ENCODE measurements at places on chromosomes 11 and 22. TPM values are rescaled to one million over a fixed set of nuclear protein-coding genes. Genes with fewer than 3 reads are reported as not detected.

DNA sequence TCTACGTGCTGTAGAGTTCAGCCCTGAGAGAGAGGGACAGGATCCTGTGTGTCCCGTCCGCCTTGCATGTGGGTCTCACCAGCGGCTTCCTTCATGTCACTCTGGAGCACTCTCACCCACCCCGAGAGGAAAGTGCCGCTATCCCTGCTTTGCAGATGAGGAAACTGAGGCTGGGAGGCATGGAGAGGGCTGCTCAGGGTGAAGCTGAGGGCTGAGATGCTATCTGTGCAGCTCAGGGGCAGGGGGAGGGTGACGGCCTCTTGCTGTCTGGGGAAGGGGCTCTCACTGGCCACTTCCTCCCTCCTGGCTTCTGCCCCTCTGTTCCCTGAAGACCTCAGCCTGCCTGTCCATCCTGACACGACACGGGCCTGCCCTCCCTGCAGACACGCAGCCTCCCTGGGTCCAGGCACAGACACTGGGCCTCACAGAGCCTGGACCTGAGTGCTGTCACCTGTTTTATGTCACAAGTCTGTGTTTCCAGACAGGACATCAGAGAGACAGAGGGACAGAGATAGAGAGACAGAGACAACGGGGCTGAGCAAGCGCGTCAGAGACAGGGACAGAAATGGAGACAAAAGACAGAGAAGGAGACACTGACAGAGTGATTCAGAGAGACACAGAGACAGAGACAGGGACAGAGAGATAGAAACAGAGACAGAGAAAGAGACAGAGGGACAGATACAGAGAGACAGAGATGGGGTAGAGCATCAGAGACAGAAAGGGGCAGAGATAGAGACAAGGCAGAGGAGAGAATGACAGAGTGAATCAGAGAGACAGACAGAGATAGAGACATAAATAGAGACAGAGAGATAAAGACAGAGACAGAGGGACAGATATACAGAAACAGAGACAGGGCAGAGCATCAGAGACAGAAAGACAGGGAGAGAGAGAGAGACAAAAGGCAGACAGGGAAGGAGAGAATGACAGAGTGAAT is 53.1 kb downstream of the MCM5 start:
- DNase-seq, result peak; percentile 46

DNA sequence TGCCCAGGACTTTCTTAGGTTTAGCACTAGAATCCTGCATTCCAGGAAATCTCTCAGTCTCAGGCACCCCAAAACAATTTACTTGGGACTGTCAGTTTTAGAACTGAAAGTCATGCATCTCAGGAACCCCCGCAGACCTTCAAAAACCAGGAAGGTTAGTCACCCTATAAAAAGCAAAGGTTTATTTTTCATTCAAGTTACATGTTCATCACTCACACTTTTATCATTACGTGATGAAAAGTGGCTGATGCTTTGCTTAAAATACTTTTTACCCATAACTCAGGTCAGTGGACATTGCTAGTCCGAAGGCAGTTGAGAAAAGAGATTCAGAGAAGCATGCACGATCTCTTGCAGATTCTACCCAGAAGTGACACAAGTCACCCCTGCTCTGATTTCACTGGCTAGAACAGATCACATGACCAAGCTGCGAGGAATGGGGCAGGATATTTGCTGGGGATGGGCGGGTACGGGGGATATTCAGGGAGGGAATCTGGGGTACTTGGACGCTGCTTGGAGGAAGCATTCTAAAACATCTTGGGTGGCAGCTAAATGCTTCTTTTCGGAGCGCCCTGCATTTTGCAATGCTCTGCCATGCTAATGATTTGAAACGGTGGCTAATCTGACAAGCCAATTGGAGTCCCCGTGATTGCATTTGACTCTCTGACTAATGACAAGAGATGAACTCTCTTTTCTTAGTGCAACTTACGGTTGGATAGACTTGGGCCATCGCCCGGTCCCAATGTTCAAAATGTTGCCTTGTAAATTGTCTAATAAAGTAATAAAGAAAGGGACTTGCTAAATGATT is 110.2 kb downstream of the MIAT start:
- DNase-seq, result no peak

- DNase-seq, result no peak
These were observed 68.0 kb upstream of the KCNQ1OT1 start for GRCh38 chr11:2767801-2768200.

- DNase-seq, result no peak
These were observed 19.5 kb upstream of the FADD start for GRCh38 chr11:70183483-70184176.

MOGAT2 gene
- not detected for total RNA-seq

GRCh38 chr11:73323464-73323863 is 15.4 kb downstream of the ARHGEF17 start:
- DNase-seq, result no peak

DNA sequence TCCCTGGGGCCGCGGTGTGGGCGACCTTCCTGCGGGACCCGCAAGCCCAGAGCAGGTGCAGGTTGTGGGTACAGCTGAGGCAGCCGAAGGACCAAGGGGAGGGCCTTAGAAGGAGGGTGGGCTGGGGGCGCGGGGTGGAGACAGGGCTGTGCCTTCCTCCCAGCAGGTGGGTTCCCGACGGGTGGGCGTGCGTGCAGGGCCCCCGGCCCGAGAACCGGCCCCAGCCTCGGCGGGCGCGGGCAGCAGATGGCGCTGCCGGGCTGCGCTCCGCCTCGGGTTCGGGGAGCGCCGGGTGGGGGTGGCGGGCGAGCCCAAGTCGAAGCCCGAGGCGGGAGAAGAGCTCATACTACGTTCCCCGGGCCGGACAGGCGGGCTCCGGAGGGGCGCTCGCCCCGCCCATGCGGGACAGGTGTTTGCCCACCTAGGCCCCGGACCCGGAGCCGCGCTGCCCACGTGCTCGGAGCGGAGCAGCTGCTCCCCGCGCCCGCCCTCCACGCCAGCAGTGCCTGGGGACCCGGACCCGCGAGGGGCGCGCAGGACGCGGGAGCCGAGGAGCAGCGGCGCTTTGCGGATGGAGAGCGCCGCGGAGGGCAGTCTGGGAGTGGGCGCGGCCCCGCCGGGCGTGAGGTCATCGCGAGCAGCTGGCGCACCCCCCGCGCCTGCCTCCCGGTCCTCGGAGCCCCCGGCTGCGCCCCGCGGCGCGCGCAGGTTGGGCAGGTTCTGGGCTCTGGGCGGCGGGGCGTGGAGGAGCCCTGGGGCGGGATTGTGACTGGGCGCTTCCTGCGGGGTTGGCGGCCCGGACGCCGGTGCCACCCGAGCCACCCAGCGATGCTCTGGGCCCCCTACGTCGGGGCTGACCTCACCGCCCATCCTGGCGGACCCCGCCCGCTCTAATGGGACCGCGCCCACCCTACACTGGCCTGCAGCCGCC is 25.3 kb downstream of the DUSP8 start:
- DNase-seq, result peak; percentile 53

- no peak for DNase-seq
These were observed 7.3 kb downstream of the SIDT2 start for GRCh38 chr11:117185736-117186430.

TSPAN18 gene
- 31.4 TPM for total RNA-seq

OR9Q1 gene
- total RNA-seq, result not detected

LUZP2 gene
- total RNA-seq, result 1.2 TPM

DNA sequence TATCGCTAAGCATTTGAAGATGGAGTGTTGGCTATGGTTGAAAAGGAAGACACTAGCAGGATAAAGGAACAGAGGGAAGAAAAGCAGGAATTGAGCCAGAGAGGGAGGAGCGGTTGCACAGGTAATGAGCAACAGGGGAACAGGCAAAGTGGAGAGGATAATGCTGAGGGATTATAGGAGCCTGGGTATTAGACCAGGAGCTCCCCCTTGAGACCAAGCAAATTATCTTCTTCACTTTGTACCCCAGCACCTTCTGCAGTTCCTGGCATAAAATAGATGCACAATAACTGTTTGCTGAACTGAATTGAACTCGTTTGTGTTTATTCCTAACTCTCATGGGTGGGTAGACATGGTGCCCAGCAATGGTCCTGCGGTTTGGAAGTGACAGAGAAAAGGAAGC is 54.6 kb upstream of the OR5P2 start:
- no peak for DNase-seq

PATE2 gene
- total RNA-seq, result not detected

KIF18A gene
- total RNA-seq, result 5.0 TPM

DNA sequence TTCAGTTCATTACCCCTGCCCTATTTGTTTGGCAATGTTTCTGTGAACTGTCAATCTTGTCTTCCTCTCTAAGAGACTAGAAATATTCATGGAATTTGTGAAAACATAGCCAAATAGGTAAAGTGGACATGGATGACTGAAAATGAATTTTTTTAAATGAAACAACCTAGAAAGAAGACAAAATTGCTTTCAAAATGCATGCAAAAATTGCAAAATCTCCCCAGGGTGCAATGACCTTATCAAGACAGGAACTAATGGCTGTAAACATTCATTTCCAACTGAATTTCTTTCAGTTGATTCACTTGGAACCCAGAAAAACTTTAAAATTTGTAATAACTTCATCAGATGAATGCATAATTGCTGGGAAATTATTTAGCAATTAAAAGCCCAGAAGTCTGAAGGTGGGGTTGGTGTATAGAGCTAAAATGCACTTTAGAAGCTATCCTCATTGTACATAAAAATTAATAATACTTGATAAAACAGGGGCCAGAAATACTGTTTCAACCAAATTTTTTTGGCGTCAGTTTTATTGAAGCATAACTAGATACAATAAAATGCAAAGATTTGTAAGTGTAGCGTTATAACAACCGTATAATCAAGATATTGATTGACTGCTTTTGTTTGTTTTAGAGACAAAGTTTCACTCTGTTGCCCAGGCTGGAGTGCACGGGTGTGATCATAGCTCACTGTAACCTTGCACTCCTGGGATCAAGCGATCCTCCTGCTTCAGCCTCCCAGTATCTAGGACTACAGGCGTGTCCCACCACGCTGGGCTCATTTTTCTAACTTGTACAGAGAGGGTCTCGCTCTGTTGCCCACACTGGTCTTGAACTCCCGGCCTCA is 27.6 kb upstream of the SLC35C1 start:
- DNase-seq, result no peak

DNA sequence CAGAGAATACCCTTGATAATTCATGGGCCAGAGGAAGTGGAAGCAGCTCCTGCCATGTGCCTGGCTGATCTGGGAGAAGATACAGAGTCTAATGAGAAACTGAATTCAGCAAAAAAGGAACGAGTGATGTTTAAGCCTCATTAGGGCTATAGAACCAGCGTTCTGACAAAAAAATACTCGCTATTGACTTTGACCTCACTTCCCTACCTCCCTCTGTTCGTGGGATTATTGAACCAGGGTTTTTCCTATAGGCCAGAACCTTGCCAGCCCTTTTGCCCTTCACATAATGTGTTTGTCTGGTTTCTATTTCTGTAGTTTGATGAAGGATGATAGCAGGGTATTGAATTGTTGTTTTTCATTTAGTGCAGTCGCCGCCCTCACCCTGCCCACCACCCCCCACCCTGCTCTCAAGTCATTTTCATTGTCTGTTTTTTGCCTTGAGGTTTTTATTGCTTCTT is 7.6 kb upstream of the RBFOX2 start:
- no peak for DNase-seq

DNA sequence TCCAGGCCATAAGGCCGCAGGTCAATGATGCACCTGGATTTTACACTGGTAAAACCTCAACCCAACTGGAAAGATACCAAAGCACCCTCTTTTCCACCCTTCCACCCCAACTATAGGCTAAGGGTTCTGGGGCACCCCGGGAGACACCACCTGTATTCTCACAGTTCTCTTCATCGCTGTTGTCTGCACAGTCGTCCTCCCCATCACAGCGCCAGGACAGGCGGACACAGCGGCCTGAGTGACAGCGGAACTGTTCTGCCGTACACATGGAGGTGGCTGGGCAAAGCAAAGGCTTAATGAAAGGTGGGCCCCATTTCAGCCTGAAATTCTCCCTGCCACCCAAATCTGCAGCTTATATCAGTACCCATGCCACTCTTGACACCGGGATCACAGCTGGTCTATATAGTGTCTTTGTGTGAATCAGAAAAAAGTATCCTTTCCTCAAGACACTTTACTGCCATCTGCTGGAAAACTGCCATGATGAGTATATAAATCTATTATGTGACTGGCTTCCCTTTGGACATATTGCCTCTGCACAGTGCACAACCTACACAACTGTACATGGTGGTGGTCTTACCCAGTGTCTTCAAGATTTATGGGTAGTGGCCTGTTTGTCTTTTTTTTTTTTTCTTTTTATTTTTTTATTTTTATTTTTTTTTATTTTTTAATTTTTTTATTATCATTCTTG is 21.5 kb downstream of the LRP4 start:
- no peak for DNase-seq

BDNF gene
- total RNA-seq, result 1.1 TPM

DNA sequence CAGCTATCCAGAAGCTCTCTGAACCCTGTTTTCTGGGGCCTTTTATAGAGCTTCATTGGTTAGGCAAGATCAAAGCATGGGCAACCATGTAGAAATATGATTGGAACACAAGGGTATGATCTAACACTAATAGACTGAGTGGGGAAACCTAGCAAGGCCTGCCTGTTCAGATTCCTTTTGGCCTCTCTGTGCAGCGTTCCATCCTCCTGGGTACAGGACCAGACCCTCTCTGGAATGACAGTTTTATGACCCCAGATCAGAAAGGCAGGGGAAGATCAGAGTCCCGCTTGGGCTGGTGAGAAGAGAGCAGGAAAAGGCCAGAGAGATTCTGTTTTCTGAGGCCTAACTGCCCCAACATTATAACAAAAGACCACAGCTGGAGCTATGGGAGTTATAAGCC is 36.7 kb upstream of the VWA5A start:
- DNase-seq, result no peak

DNA sequence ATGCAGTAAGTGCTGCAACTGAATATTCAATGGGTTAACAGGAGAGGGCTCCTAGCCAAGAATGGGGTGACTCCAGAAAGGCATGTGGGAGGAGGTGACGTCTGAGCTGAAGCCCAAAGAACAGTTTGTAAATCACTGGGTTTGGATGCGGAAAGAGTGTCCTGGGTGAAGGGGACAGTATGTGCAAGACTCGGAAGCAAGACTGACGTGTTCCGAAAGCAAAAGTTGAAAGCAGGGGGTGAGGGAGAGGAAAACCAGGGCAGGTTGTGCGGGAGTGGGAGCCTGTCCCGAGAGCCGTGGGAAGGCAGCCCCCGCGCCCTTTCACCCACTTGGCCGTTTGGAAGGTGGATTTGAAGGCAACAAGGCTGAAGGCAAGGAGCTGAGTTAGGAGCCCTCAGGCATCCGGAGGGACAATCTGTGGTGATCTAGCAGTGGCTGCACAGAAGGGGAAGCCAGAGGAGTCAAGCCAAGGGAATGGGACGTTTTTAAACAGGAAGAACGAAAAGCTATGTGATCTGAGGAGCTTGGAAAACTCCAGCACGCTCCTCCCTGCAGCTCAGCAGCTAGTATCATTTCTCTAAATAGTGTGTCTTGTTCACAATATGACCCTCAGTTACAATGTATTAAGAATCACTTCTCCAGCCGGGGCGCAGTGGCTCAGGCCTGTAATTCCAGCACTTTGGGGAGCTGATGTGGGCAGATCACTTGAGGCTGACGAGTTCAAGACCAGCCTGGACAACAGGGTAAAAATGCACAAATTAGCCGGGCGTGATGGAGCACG is 7.7 kb downstream of the SLC25A18 start:
- peak; percentile 66 for DNase-seq

Data from left lung (tissue), 14 donors.